ENCODE measurements at places on chromosomes 6 and 20.

GRCh38 chr6:127816643-127817042 lies 84.2 kb downstream of the THEMIS start:
- DNase-seq: no peak

DNA sequence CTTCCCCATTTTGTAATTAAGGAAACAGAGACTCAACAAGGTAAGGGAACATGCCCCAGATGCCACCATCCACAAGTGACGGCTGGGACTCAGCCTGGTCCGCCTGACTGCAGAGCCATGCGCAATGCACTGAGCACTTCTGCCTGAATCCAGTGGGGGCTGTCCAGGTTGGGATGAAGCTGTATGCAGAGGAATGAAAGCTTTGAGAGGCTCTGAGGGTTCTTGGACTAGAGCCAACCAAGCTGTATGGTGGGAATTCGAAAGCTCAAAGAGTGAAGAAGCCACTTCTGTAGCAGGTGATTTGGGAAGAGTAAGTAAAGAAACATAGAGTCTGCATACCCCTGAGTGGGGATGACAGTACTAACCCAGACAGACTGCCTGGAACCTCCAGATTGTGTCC lies 127.6 kb upstream of the AKAP12 start:
- no peak for DNase-seq

GRCh38 chr6:34667481-34668238 lies 28.9 kb downstream of the ILRUN start:
- DNase-seq: no peak

- DNase-seq: peak; percentile 47
Observed at GRCh38 chr6:79869600-79870084, 77.7 kb downstream of the ELOVL4 start.

DNA sequence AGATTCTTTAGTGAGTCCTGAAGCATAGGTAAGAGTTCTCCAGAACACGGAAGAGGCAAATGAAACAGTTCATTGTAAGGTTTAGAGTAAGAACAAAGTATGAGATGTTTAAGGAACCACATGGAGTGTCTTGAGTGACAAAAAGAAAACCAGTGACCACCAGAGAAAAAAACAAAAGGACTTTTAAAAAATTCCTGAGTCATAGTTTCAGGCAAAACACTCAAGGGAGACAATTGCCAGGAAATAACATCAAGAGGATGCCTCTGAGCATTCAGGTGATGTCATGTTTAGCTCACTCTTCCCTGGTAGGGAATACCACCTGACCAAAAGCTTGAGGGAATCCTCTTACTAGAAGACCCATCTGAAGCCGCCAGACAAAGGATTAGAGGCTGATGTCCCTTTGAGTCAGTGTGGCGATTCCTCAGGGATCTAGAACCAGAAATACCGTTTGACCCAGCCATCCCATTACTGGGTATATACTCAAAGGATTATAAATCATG lies 110.3 kb downstream of the COL19A1 start:
- no peak for DNase-seq

DNA sequence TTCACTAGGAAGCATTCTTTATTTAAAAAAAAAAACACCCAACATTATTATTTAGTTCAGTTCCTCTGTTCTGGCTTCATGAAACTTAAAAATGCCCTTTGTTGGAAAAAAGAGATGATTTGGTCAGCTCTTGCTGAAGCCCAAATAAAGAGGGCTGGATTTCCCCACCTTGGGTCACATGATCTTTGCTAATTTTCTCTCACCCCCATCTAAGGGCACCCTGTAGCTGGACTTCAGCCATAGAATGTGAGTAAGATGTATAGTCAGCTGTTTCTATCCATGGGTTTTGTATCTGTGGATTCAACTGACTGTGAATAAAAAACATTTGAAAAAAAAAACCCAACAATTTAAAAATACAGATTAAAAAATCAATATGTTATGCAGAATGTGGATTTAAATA lies 213.9 kb upstream of the SULF2 start:
- no peak for DNase-seq

DNA sequence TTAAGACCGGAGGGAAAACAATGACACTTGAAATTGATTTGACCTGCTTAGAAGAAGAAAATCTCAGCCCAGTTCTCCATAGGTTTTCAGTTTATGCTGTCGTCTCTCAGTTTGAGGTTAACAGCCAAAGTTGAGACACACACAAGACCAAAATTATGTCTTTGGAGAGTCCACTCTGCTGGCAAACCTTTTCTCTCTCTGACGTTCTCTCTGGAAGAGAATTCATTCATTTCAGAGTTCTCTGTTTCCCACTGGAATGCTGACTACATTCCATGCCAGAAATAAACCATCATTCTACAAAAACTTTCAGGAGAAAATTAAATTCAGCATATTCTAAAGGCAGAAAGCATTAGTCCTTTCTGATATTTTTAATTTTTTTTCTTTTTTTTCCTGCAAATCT lies 155.2 kb downstream of the TFAP2A start:
- no peak for DNase-seq

GRCh38 chr6:21531393-21531792 lies 62.2 kb upstream of the SOX4 start:
- DNase-seq: no peak

GRCh38 chr20:50126662-50127061 lies 13.7 kb upstream of the UBE2V1 start:
- no peak for DNase-seq

DNA sequence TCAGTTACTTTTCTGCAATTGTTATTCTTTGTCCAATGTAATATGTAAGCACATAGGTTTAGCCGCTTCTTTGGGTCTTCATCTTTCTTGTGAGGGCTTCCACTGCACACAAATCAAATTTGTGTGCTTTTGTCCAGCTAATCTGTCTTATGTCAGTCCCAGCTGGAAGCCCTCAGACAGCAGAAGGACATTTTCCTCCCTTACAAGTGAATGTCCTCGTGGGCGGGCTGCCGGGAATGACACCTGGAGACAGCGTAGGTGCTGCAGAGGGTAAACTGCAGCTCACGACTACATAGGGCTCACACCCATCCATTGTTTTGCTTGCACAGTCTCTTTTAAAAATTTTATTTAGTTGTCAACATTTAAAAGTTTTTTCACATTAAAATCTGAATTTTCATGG lies 24.6 kb upstream of the PPP1R14C start:
- DNase-seq: no peak

- DNase-seq: no peak
Observed at GRCh38 chr6:100880149-100880852, 828 bp downstream of the ASCC3 start.

DNA sequence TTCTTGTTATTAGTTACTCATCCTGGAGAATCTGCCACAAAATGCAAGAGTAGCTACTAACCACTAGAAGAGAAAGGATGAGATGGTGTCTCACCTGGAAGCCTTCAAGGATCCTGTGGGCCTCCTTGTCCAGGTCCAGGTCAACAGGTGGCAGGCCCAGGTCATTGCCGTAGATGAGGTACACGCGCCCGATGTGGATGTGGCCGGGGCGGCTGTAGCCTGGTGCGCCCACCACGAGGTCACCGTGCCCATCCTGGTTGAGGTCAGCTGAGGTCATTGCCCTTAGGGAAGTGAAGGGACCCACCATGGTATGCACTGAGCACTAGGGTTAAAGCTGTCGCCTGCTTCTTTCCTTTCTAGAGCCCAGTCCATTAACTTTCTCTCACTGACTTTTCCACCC lies 35.5 kb downstream of the GPLD1 start:
- DNase-seq: no peak

GRCh38 chr6:21694168-21694567 lies 100.6 kb downstream of the SOX4 start:
- no peak for DNase-seq

- no peak for DNase-seq
Observed at GRCh38 chr6:151107897-151108427, 131.8 kb upstream of the AKAP12 start.

GRCh38 chr6:98044791-98045470 lies 761.9 kb upstream of the MMS22L start:
- no peak for DNase-seq

DNA sequence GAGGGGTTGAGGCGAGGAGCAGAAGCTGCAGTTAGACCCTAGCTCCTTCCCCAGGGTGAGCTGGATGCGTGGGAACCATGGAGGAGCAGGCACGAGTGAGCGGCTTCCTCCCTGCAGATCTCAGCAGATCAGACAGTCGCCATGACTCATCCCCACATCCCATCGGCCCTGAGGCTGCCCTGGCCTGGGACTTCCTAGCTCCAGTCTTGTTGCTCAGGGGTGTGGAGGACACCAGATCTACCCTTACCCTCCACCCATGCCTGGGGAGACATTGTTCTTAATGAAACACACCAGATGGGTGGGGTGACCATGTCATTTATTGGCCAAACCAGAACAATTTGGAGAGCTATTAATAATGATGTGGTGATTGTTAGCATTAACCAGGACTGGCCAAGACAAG lies 36.3 kb upstream of the TGM2 start:
- DNase-seq: no peak

GRCh38 chr6:24359640-24360454 lies 2.0 kb upstream of the DCDC2 start:
- DNase-seq: peak; percentile 42

- no peak for DNase-seq
Observed at GRCh38 chr6:56715741-56716140, 73.1 kb upstream of the DST start.

DNA sequence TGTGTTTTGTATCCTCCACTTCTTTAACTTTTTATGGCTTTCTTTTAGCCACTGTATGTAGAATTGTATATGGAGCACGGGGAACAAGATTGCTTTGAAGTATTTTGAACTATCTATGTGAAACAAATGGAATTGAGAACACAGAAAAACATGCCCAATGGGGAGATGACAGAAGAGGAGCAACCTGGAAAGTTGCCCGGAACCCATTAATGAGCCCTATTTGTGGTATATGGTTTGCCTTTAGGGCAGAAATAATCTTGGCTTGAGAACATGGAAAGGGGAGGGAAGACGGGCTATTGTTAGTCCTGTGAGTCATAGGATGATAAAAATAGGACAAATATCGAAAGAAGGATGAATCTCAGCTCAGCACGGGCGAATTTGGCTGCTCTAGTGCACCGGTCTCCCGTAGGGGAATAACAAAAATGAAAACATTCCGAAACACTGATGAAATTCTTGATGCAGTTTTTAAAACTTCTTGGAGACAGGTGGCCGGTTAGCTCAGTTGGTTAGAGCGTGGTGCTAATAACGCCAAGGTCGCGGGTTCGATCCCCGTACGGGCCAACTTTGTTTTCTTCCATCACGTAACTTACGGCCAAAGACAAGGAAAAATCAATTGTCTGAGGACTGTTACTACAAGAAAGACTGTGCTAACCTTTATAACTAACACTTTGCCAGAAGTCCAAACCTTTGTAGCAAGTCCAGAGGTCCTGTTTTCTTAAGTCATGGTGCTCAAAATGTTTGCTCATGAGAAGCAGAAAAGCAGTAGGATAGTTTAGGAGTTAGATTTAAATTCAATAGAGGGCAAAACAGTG lies 15.7 kb downstream of the HMGN4 start:
- no peak for DNase-seq

- DNase-seq: no peak
Observed at GRCh38 chr6:124066946-124067552, 263.4 kb downstream of the NKAIN2 start.
